ENCODE measurements at places on chromosomes 16 and 17.

- peak; percentile 46 for DNase-seq
These were observed 3.3 kb downstream of the TRPV2 start for GRCh38 chr17:16418685-16419068.

DNA sequence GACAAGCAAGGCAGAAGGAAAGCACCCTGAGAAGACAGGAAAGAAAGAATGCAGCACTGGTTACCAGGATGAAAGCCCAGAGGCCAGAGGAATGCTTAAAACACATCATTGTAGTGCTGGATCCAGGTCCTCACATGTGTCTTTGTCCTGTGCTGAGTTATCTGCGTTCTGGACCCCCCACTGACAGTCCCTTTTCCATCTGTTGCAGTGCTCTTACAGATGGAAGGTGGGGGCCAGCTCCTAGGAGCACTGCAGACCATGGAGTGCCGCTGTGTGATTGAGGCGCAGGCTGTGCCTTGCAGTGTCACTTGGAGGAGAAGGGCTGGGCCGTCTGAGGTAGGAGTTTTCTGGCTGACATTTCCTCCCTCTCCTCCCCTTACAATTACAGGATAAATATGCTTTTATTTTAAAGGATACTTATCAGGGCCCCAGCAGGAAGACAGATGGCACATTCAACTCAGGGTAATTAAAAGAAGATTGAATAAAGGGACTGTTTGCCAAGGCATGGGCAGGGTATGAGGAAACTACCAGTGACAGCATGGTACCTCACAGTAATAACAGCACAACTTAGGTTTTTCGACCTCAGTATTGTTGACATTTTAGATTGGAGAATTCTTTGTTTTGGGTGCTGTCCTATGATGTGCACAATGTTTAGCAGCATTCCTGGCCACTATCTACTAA lies 3.0 kb downstream of the EME1 start:
- DNase-seq: no peak

GRCh38 chr17:79002796-79003593 lies 6.6 kb downstream of the CANT1 start:
- DNase-seq: no peak

DNA sequence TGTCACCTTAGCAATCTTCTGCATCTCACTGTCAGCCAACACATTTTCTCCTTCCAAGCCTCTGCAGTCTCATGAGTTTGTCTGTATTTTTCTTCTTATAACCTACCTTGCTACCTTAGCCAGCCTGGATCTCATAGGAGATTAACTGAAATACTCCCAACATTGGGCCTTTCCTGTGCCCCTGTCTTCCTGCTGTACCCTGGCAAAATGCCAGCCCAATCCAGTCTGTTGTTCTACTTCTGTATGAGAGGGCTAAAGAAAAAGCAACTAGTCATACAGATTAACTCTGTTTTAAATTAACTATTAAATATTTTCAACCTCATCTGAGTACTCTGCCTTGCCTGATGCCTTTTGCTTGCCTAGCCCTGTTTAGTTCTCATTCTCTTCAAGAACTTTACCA lies 18.4 kb downstream of the GOSR1 start:
- no peak for DNase-seq

DNA sequence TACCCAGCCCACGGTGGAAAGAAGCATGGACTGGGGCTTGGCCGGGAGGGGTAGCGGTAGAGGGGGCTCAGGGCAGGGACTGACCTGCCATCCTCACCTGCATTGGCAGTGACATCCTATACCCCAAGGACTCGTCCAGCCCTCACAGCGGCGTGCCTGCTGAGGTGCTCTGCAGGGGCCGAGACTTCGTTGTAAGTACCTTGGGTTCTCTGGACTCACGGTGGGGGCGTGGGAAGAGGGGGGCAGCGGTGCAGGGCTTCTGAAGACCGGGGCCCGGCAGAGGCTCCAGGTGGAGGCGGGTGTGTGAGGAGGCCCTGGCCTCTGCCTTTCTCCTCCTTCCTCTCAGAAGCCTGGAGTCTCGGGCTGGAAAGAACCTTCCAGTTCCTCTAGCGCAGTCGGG lies 25.5 kb downstream of the POLR3E start:
- no peak for DNase-seq

GRCh38 chr17:68295086-68295485 lies 3.8 kb downstream of the ARSG start:
- DNase-seq: peak; percentile 63

DNA sequence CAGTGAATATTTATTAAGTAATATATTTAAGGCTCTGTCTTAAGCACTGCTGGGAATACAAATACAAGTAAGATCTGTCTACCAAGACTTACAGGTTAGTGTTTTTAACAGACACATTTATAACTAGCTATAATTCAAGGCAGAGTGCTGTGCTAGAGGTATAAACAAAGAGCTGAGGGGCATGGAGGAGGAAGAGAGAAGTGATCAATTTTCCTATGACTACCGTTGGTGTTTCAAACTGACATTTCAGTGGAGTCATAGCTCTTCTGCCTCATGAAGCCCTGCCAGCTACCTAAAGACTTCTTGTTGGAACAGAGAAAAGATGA lies 79.9 kb downstream of the CYB561 start:
- no peak for DNase-seq

GRCh38 chr17:70552230-70552981 lies 383.1 kb downstream of the KCNJ2 start:
- DNase-seq: no peak

DNA sequence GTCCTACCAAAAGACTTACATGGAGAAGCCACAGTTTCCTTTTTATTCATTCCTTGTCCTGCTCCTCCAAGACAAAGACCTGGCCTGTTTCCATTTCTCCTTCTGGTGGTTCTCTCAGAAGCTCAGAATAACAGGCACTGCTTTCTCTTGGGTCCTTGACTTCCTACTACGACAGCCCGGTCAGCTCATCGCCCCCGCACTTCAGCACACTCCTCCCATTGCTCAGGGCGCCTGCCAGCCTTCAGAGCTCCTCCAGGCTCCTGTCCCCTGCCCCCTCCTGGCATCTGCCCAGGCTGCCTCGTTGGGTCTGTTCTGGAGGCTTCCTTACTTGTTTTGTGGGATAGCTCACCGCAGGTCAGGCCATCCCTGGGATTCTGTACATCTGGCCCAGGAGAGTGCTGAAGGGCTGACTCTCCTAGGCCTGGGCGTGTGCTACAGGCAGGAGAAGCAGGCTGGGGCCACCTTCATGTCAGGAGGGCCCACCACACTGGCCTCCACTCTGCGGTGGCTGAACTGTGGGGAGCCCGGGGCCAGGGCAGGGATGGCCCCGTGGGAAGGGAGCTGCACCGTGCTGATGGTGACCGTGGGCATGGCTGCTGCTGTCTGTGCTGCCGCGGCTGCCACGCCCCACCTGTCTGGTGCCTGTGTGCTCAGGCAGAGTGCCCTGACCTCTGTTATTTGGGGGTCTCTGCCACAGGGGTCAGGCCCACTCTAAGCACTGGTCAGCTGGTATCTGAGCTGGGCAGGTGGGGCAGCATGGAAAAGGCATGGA lies 17.7 kb downstream of the TCF25 start:
- DNase-seq: no peak

DNA sequence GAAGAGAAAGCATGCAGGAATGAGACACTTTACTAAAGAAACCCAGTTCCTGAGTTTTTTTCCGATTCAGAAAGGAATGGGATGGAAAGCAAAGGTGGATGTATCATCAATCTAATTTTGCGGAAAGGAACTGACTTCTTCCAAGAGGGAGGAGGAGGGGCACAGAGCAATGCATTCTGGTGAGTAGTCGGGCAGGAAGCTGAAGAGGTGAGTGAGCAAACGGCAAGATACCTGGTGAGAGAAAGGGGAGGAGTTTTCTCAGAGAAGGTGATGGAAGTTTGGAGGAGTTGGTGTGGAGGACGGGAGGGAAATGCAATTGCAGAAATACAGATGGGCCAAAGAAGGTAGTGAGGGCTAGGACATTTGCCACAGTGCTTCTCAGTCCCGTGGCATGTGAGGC lies 713.2 kb downstream of the KCNJ2 start:
- no peak for DNase-seq

GRCh38 chr17:58806046-58806445 lies 50.4 kb downstream of the PPM1E start:
- DNase-seq: no peak

- DNase-seq: no peak
These were observed 18.7 kb upstream of the BEAN1 start for GRCh38 chr16:66408163-66409048.

GRCh38 chr17:75069783-75070182 lies 18.0 kb upstream of the SLC16A5 start:
- DNase-seq: no peak

GRCh38 chr17:538181-538973 lies 176.3 kb downstream of the VPS53 start:
- DNase-seq: no peak

DNA sequence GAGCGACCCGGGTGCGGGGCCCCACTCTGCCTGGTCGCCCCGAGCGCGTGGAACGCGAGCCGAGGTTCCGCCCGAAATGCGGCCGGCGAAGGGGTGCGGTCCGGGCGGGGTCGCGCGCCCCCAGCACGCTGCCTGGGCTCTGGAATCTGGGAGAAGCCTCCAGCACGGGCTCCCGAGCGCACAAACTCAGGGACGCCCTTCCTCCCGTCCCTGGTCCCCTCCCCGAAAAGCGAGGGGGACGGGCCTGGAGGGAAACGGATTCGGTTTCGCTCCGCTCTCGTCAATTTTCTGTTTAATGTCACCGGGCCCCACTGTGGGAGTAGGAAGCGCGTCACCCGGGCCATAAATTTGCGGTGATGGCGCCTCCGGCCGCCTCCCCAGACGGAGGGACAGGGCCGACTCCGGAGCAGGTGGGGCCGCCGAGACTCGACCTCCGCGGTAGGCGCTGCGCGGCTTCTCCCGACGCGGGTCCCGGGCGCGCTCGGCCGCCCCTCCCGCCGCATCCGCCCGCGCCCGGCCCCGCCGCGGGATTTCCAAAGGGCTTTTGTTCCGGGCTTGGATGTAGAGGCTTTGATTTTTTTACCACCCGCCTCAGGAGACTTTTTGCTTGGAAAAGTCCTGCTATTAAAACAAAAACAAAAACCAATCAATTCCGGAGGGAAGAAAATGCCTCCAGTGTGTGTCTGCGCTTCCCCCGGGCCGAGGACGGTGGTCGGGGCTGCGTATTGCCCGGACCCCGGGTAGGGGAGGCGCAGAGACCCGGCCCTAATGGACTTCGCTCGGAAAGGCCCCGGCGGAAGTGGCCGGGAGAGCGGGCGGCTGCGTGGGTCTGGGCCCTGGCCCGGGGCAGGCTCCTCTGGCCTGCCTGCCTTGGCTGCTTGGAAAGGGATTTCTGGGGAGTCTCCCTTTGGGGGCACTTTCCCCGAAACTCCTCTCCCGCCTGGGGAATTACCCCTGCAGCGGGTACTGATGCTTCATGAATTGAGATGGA lies 7.9 kb upstream of the BAHCC1 start:
- peak; percentile 63 for DNase-seq

- DNase-seq: no peak
These were observed 48.6 kb downstream of the CDRT4 start for GRCh38 chr17:15418781-15419180.

DNA sequence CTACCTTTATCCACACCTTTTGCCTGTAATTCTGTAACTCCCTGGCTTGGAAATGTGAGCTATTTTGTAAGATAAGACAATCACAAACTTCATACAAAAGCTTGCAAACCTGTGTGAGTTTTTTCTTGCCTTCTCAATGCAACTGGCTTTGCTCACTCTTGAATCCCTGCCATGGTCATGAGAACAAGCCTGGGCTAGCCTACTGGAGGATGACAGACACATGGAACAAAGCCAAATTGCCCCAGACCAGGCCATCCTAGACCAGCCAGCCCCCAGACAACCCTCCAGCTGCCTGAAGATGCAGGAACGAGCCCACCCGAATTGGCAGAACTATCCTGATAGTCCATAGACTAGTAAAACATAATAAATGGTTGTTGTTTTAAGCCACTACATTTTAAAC lies 466.6 kb upstream of the ERCC4 start:
- no peak for DNase-seq

DNA sequence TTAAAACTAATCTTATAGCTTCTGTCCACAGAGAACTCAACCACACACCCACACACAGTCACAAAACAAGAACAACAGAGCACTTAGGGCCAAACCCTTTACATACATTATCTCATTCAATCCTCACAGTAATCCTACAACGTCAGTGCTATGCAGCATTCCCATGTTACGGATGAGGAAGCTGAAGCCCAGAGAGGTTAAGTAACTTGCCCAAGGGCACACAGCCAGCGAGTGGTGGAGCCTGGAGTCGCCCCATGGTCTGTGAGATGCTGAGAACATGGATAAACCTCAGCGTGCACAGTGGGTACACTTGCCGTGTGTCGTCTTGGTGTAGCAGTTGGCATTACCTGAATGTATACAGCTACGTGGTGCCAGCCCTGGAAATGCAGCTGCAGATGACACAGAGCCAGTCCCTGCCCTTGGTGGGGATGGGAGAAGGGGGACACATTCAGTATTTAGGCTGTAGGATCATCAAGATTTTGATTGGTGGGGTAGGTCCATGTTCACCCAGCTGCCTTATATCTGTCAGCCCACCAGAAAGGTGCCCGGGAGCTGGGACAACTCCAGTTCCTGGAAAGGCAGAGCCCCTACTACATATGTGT lies 177.0 kb downstream of the IRF8 start:
- DNase-seq: no peak

DNA sequence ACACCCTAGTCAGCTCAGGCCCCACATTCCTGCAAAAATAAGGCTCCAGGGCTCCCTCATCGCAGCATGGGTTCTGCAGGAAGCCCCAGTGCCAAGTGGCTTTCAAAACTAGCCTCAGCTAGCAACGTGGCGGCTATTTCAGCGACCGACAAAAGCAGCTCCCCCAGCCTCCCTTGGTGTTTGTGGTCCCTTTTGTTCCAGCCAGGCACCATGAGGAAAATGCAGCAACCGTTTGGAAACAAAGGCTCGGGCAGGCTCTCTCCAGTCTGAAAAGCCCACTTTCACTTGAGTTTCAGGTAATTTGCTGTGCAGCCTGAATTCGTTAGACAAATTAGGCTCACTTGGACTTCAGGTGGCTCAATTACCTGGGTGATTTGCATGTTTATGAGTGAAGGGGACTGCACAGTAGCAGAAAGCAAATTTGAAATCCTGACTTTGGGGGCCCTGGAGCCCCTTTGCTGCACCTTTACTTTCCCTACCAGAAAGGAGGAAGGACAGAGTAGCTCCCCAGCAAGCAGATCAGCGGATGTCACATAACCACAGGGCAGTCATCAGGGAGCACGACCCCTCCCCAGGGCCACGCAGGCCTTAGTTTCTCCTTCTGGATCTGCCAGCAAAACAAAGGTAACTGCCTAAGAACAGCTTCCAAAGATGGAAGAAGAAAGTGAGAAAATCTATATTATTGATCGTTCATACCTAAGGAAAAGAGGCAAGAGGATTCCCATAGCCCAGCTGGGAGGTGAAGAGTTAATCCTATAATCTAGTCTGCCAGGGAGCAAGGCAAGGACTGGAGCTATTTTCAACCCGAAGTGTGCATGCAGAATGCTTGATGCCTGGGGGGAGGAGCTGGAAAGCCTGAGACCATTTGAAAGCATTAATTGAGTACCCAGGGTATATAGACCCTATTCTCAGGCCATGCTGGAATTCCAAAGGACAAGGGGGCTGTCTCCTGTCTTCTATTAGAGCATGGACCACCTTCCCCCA lies 143.1 kb upstream of the SDK2 start:
- no peak for DNase-seq

DNA sequence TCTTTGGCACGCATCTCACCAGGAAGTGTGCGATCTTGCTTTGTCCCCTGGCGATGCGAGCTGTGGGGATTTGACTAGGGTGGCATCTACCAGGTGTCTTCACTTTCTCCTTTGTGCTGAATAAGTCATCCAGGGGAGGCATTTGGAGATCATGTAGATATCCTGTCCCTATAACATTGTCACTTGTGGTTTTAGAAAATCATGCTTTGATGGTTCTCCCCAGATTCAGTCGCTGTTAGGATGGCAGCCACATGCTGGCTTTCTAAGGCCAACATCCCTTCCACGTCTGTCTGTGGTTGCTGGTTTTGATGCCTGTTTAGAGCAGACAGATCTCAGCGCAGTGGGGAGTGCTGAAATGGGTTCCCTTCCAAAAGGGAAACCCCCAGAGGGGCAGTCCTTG lies 2.5 kb downstream of the ADAD2 start:
- peak; percentile 28 for DNase-seq
